ENCODE measurements at places on chromosomes 3 and 15.

DNA sequence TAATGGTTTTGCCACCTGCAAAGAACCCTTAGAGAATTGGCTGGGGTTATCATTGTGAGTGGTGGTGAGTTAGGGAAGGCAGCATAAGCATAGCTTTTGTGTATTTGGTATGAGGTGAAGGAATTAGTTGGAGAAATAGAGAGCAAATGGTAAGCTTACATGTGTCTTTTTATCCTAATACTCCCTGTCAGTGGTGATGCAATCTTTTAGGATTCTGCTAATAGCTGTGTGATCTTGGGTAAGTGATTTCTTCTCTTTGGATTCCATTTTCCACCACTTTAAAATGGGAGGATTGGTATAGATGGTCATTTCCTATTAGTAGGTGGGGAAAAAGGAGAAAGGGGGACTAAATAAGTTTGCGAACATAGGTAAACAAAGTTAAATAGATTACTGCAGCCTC lies 30.9 kb downstream of the PIAS1 start:
- no peak for DNase-seq

- DNase-seq = no peak
Measured at GRCh38 chr3:148234536-148234935, 463.2 kb upstream of the AGTR1 start.

- no peak for DNase-seq
Measured at GRCh38 chr15:85073556-85074194, 92.0 kb downstream of the PDE8A start.

GRCh38 chr3:111238885-111239284 lies 167.3 kb downstream of the NECTIN3 start:
- no peak for DNase-seq

DNA sequence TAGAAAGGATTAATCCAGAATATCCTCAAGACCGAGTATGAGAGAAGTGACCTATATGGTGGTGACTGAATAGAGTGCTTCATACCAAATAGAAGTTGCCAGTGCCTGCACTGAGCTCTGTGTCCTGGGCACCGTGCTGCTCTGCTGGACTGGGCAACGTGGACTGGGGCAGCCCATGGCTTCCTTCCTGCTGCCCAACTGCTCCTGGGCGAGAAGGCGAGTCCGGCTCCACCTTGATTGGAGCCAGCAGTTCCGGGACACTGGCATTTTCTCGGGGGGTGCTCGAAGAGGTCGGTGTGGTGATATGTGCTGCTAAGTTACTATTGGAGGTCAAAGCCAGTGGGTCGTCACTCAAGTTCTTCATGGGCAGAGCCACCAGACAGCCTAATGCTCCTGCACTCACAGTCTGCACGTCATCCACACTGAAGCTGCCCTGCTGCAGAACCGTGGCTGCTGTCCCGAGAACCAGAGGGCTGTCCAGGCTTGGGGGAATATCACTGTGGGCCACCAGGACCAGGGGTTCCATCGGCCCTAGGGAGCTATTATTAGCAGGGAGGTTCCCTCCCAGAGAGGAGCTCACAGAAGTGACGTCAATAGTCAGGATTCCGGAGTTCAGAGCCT lies 14.1 kb downstream of the ZXDC start:
- no peak for DNase-seq

- no peak for DNase-seq
Measured at GRCh38 chr3:77271306-77271705, 231.4 kb downstream of the ROBO2 start.

GRCh38 chr15:60912984-60913697 lies 316.0 kb downstream of the RORA start:
- DNase-seq = no peak

GRCh38 chr3:169659820-169660674 lies 3.5 kb downstream of the MECOM start:
- no peak for DNase-seq

DNA sequence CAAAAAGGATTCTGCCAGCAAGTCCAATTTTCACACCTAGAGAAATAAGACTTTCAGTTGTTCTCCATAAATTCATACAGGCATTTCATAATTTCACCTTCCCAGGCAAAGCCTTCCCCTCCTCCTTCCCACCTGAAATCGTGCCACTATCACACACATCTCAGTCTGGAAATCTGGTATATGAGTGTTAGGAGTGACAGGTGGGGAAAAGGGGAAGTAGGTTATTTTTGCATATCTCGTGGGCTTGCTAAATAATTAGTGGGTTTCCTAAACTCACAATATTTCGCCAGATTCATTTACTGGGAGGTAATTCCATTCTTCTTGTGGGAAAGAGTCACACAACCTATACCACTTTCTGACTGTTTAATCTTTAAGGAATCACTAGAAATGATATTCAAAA lies 7.4 kb downstream of the ALDH1A2 start:
- no peak for DNase-seq

- DNase-seq = no peak
Measured at GRCh38 chr3:47036145-47036544, 56.7 kb downstream of the NBEAL2 start.

DNA sequence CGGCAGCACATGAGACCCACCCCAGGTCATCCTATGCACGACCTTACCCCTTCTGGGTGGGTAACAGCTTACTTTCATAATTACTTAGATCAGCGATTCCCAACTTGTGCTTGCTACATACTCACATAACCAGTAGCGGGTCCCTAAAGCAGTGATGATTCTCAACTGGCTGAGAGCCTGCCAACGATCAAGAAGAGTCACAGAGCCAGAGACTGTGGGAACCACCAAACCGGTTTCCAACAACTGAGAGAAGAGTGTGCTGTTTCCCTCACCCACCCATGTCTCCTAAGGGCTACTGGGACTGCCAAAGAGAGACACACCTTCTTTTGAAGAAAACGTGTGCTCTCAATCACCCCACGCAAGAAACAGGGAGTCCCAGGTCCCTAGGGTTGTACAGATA lies 12.0 kb upstream of the XXYLT1 start:
- DNase-seq = no peak

DNA sequence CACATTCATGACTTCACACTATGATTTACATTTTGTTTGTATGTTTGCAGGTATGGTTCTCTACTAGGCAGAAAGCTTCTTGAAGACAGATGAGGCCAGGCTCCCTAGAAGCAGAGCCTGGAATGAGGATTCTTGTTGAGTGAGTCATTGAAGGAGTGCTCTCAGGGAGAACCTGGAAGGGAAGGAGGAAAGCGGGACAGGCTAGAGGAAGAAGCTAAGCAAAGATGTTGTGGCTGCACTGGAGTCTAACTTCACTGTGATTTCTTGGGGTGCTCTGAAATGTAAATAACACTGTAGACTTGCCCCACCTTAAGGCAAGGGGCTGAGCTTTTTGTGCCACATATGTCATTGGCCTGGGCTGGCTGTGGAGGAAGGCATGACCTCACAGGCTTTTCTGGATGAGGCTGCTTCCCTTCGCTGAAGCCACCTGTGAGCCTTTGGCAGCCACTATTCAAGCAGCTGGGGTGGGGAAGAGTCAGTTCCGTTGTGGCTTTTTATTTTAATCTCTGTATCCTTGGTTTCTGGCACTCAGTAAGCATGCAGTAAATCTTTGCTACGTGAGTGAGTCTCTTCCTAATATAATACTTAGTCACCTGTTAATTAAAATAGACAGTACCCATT lies 307.3 kb downstream of the SV2B start:
- no peak for DNase-seq

DNA sequence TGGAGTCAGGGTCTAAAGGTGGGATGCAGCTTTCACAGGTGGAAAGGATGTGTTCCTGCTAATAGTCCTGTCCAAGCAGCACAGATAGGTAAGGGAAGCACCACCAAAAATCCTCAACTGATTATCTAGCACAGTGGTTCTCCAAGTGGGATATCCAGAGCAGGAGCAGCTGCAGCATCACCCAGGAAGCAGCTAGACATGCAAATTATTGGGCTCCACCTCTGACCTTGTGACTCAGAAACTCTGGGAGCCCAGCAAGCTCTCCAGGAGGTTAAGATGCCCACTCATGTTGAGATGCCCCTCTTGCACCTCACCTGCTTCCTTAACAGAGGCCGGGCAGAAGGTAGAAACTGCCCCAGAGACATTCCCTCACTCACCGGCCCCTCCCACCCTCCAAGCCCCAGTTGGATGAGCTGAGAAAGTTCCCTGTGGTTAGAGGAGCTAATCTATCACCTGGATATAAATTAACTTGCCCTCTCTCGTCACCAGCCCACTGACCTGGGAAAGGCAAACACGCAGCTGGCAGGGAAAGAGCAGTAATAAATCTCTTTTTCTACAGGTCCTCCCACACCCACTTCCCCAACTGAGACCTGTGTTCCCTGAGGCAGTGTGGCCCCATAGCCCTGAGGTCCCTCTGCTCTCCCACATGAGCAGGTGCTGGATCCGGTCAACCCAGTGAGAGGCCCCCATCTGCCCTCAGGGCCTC lies 39.3 kb downstream of the ADCY5 start:
- DNase-seq = no peak

- DNase-seq = no peak
Measured at GRCh38 chr3:130901463-130902204, 7.8 kb downstream of the ATP2C1 start.

DNA sequence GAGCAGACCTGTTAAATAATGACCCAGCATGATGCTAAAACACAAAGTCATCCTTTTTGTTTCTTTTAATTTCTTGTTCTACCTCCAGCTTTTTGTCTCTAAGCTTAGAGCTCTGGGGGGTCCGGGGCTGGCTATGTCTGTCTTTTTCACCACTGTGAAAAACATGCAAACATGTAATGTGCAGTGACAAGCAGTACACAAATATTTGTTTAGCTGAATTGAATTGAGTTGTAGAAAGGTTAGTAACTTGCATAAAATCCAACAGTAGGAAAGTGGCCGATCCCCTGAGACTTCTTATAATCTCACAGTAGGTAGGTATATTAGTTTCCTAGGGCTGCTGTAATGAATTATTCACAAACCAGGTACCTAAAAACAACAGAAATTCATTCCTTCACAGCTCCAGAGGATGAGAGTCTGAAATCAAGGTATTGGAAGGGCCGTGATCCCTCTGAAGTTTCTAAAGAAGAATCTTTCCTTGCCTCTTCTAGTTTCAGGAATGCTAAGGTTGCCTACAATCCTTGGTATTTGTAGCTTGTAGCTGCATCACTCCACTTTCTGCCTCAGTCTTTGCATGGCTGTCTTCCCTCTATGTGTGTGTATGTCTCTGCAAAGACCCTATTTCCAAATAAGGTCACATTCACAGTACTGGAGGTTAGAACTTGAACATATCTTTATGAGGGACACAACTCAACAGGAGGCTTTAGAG lies 32.7 kb downstream of the ARL14 start:
- no peak for DNase-seq

- no peak for DNase-seq
Measured at GRCh38 chr3:49255718-49256511, 21.1 kb downstream of the C3orf62 start.

DNA sequence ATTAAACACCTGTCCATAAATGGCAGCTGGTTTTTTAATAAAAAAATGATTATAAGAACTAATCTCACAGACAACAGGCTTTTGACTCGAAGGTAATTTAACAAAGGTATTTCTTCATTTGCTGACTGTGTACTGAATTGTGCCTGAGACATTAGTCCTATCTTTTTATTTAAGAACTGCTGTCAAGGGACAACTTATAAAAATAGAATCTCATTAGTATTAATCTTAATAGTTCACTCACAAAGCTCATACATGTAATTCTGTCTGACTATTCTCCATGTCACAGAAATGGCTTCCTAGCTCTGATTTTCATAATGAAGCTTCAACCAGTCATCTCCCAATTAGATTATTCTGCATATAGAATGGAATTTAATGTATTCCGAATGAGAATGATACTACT lies 276.9 kb upstream of the PDZRN3 start:
- no peak for DNase-seq

GRCh38 chr3:33202711-33203457 lies 15.7 kb downstream of the SUSD5 start:
- no peak for DNase-seq

DNA sequence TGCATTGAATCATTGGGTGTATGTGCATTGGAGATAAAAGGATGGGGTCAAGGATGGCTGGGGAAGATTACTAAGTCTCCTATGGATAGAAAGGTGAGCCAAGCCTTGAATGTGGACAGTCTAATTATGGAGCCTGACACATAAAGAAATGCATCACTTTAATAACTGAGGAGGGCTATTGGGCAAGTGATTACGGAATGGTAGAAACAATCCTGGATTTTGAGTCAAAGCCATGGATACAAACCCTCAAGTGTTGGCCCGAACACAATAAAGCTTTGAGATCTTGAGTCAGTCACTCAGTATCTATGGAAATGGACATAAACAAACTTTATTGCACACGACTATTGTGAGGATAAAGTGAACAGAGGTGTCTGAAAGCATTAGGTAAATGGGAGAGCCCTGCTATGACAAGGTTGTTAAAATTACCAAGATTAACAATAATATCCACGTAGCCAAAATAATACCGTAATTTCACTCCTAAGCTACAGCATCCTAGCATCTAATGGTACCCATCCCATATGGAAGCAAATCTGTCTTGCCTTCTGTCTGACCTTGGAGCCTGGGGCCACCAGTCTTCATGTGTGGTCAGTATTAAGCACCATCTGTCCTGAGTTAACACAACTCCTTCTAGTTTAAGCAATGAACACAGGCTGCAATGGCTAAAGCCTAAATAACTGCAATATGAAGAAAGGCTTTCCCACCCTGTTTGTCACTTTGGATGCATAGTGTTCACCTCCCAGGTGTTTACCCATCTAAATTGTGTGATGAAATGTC lies 136.9 kb upstream of the PRICKLE2 start:
- no peak for DNase-seq

GRCh38 chr3:123314359-123315270 lies 112.9 kb downstream of the SEC22A start:
- no peak for DNase-seq

GRCh38 chr3:19866751-19867347 lies 67.2 kb downstream of the EFHB start:
- no peak for DNase-seq

GRCh38 chr15:74664028-74664616 lies 31.7 kb downstream of the EDC3 start:
- DNase-seq = no peak

GRCh38 chr3:108089579-108089978 lies 1.3 kb downstream of the CD47 start:
- DNase-seq = no peak

DNA sequence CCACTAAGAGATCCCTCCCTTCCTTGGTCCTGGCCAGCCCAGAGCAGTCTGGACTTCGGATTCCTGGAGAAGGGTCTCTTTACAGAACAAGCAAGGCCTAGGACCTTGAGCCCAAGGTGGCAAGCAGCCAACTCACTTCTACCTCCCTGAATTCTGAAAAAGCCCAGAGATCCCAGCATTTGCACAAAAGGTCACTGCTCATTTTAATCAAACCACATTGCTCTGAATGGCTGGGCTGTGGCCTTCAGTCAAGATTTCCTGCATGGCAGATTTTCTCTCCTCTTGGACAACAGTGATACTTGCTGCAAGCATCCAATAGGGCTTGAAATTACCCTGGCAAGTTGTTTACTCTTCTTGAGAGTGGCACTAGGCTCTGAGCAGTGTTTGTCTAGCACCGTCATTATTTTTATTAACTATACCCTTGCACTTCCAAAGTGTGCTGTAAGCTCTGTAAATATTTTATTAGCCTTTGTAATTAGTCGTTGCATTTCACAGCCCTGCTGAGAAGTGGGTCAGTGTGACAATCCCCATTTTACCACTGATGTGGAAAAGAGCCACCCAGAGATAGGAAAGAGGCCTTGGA lies 274.7 kb upstream of the CTNNB1 start:
- DNase-seq = no peak
